SK-N-SH treated with all-trans-retinoic acid at 6 μM for 48 hours (cell line): ENCODE measurements at places on chromosomes 12 and 14.

GRCh38 chr14:105666420-105666819, 140.0 kb downstream of the TMEM121 start:
- no peak for ATAC-seq

DNA sequence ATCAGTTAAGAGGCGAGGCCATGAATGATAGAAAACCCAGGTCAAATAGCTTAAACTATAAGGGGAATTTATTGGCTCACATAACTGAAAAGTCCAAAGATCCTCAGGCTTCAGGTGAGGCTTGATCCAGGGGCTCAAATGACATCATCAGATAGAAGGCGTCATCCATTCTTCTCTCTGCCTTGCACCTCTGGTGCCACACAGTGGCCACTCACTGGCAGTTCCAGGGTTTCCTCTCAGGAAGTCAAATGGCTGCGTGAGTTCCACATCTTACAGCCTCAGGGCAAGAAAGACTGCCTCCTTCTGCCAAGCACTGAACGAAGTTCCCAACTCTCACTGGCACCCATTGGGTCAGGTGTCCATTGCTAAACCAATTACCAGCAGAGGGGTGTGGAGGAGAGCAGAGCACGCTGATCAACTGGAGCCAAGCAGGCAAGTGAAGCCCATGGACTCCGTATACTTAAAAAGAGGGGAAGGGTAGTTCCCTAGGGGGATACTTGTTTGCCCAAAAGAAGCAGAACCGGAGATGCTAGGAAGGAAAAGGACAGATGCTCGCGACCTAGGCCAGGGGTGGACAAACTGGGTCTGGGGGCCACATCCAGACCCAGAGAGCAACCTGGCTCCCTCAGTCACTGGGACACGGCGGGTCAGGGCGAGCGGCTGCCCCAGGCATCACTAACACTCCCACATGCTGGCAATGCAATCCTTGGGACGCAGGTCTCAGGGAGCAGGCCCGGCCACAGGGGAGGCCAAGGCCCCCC, 69.3 kb downstream of the SERPINA3 start:
- peak; percentile 83 for ATAC-seq

- ATAC-seq = peak; percentile 73
Measured at GRCh38 chr14:102579696-102580549, 12.5 kb upstream of the RCOR1 start.

DNA sequence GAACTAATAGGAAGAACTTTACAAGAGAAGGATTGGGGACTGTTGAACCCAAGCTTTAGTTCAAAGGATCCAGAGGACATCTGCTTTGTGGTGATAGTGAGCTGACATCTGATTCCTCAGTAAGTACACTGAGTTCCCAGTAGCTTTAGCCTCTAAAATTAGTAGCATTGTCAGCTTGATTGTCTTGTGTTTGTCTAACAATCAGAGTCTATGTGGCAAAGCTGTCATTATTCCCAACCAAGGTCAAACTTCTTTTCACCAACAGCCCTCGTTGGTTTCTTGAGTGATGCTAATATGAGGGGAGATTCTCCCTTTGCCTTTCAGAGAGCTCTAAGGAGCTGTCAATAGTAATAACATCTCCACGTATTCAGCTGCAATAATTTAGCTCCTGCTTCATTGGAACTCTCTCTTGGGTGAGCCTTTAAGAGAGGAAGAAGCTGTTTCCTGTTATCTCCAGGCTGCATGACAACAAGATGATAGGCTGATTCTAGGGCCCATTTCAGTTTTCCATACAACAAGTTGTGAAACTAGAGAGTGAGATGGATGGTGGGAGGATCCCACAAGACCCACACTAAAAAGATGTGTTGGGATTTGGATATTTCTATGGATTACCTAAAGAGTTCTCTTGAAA, 46.7 kb downstream of the TGFB3 start:
- ATAC-seq = no peak

- ATAC-seq = no peak; the same call in 2 of the 3 replicates
Measured at GRCh38 chr12:120800665-120801064, 75.0 kb downstream of the ACADS start.
